Glutamatergic neuron (in vitro differentiated cells): ENCODE measurements at places on chromosomes 5 and 9.

DNA sequence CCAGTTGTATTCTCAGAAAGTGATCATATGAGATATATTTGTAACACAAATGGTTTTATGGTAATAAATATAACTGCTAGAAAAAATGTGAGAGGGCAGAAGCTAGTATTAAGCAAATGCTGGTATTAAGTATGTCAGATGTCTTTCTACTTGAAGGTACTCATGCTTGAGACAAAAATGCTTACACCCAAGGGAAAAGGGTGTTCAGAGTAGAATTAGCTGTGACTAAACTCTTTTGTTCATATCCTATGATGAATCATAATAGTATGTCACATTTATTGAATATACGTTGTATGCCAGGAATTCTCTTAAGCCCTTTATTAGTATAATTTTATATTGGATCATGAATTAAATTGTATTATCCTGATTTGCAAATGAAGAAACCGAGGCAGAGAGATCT, 2.2 kb downstream of the ADGRV1 start:
- DNase-seq, result no peak

- DNase-seq, result no peak
Measured at GRCh38 chr9:89751079-89751825, 146.4 kb downstream of the GADD45G start.

DNA sequence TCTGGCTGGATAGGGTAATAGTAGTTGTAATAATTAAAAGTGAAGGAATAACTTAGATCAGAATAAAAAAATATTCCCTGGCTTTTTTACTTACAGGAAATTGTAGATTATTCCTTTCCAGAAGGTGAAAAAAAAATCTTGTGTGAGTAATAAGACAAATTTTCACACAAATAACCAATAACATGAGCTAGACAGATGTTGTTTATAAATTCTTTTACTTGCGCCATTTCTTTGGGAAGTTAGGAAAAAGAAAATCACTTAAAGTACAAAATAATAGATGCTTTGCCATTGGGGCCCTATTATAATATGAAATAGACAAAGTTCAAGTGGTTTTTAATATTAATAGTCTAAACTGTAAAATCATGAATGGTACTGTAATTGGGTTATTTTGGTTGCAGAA, 204.1 kb downstream of the ARRDC3 start:
- DNase-seq, result no peak

- no peak for DNase-seq
Measured at GRCh38 chr5:153520952-153521351, 30.5 kb downstream of the GRIA1 start.

GRCh38 chr5:158051036-158051435, 192.1 kb upstream of the CLINT1 start:
- no peak for DNase-seq

- DNase-seq, result no peak
Measured at GRCh38 chr9:91781906-91782305, 168.1 kb downstream of the ROR2 start.

DNA sequence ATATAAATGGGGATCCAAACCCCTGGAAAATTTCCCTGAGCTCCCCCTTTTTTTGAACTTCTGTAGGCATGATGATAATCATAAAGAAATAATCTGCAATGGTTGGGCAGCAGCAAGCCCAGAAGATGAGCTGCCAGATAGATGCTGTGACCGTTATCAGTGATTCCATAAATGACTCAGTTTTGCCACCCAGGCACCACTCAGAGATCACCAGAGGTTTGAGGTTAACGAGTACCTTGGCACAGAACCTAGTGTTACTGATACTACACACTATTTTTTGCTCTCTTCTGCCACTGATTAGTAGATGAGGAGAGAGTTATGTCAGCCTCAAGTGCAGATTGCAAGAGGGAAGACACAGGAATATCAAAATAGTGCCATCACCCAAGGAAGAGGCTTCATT, 199.3 kb upstream of the PTGER4 start:
- no peak for DNase-seq

DNA sequence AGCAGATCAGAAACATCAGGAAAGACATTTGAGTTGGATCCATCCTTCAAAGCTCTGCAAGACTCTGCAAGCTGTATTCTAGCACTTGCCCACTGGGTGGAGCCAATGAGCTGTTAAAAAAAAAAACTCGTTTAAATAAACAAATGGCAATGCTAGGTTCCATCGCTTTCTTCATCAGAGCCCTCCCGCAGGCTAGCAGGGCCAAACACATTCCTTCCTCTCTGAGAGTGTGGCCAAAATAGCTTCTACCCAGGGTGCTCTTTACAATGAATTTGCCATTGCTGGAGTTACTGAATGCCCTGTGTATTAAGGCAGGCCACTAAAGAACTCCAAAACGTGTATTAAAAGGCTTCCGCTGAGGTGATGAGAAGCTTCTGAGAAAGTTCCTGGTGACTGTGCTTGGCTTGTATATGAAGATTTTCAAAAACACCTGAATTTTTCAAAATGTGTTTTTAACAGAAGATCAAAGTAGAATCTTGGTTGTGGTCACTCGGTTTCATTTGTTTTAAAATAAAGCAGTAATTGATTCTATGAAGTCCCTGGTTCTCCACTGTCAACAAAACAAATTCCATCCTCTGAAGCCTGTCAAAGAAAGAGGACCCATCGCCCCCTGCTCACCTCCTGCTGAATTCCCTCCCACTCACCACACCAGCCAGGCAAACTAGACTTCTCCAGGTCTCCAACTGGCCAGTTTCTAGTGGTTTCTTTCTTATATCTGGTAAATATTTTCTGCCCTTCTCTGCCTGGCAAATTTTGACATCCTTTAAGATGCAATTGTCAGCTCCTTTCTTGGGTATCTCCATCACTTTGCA, 36.5 kb upstream of the EQTN start:
- DNase-seq, result peak; percentile 50

DNA sequence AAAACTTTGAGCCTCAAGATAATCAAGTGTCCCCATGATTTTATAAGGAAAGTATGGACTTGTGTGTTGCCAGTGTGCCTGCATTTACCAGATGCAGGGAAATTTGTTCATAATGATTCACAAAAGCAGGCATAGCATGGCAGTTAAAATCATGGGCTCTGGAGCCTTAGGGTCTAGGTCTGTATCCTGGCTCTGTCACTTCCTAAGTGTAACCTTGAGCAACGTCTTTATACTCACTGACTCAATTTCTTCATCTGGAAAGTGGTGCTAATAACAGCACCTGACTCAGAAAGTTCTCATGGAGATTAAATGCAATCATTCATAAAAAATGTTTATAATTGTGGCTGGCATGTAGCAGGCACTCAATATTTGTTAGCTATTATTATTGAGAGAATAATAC, 234.9 kb downstream of the SAXO1 start:
- no peak for DNase-seq

GRCh38 chr5:102974177-102974576, 145.8 kb downstream of the GIN1 start:
- no peak for DNase-seq

DNA sequence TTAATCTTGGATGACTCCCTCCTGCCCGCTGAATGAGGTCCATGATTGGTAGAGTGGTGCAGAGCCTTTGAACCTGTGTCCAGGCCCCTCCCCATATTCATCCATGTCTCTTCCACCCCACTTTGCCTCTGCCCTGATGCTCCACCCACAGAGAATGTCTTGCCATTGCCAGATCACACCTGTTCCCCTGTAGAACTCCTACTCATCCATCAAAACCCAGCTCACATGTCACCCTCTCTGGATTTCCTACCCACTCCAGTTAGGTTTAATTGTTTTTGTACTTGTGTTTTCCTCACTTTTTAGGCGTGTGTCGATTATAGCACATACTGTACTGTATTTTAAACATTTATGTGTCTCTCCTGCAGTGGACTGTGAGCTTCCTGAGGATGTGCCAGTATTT, 107.0 kb upstream of the CTSL start:
- DNase-seq, result no peak

DNA sequence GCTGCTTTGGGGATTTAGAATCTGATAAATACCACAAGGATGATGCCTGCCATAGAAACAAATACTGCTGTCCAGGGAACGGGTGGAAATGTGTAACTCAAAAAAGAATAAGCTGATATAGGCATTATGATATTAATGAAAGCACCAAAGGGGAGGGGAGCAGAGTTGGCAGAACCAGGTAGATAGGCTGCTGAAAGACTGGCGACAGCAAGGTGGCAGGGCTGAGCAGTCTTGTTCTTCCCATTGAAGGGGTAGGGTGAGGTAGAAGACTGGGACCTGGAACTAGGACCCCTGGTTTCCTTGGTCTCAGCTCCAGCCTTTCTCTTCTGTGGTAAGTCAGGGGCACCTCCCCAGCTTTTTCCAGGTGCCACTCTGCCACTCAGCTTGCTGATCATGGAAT, 31.4 kb upstream of the TMOD1 start:
- DNase-seq, result no peak

- no peak for DNase-seq
Measured at GRCh38 chr5:29982457-29982856, 1211.0 kb upstream of the CDH6 start.

DNA sequence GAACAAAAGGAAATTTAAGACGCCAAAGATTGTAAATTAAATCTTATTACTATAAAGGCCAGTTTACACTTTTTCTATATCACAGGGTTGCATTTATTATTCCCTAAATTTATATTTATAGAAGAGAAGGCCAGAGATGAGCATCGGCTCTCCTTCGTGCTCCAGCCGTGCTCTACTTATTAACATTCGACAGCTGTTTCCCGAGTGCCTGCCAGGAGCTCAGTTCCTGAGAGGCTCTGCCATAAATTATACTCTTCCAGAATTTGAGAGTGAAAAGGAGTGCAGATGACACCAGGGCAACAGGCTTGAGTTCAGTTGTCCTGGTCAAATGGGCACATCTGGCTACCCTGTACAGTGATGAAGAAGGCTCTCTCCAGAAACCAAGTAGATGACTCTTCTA, 70.1 kb downstream of the PCSK5 start:
- DNase-seq, result no peak

- no peak for DNase-seq
Measured at GRCh38 chr5:180353980-180354452, 880 bp upstream of the GFPT2 start.

GRCh38 chr5:149035372-149035790, 27.5 kb downstream of the SH3TC2 start:
- DNase-seq, result peak; percentile 82

- no peak for DNase-seq
Measured at GRCh38 chr9:21674894-21675293, 127.5 kb upstream of the MTAP start.

- no peak for DNase-seq
Measured at GRCh38 chr9:95206143-95206542, 111.4 kb downstream of the FANCC start.

- DNase-seq, result no peak
Measured at GRCh38 chr5:112732131-112732530, 5.6 kb upstream of the APC start.

GRCh38 chr5:147904110-147904509, 2.2 kb downstream of the C5orf46 start:
- no peak for DNase-seq

- DNase-seq, result no peak
Measured at GRCh38 chr9:135248721-135249120, 161.3 kb downstream of the OLFM1 start.

- DNase-seq, result no peak
Measured at GRCh38 chr9:132762896-132763295, 92.6 kb downstream of the GTF3C4 start.

GRCh38 chr9:77769246-77769645, 121.1 kb upstream of the GNA14 start:
- no peak for DNase-seq

GRCh38 chr5:6565492-6565891, 67.4 kb downstream of the NSUN2 start:
- no peak for DNase-seq

GRCh38 chr5:66322786-66323528, 178.9 kb downstream of the SREK1 start:
- DNase-seq, result no peak

GRCh38 chr5:159231167-159231566, 21.8 kb upstream of the RNF145 start:
- no peak for DNase-seq

- no peak for DNase-seq
Measured at GRCh38 chr5:148792744-148793143, 33.7 kb upstream of the ADRB2 start.

DNA sequence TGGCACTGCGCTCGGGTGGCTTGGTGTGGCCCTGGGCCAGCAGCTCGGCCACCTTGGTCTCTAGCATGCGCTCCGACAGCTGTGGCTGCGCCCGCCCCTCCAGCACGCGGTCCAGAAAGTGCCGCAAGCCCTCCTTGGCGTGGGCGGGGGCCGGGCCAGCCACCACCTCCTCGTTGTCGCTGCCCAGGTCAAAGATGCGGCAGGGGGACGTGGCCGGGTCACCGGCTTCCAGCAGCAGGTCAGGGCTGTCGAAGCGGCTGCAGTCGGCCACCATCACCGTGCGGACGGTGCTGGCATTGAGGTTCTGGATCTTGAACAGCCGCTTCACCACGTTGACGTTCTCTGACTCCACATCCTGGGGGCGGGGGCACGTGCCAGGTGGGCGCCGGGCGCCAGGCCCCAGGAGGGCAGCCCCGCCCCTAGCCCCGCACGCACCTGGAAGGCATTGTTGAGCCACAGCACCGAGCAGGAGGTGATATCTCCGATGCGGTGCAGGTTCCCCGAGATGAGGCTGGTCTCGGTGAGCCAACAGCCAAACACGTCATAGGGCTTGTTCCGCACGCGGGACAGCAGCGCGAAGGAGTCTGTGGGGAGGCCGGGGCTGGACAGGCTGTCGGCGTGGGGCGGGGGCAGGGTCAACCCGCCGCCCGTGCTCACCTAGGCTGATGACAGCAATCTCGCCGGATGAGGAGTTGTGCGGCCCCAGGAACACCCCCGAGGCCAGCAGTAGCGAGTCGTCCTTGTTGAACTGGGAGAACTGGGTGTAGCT, 2.2 kb downstream of the FBXW5 start:
- no peak for DNase-seq

DNA sequence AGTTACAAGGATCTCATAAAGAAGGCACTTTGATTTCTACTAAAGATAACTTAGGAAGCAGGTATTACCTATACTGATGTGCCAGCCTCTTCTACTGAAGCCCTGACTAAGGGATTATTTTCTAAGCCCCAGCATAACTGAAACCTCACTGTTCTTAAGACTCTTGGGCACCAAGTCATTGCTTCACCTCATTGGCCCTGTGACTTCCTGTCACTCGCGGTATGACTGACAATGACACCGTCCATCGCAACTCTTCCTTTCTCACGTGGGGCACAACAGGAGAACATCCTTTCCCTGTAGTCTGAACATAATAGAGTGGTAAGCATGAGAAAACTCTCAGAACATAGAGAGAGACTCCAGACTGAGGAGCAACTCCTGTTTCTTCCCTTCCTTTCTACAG, 6.4 kb downstream of the OR2V2 start:
- no peak for DNase-seq

GRCh38 chr9:124008694-124009530, 2.7 kb upstream of the LHX2 start:
- DNase-seq, result peak; percentile 51

- no peak for DNase-seq
Measured at GRCh38 chr9:127896395-127897192, 2.8 kb downstream of the ST6GALNAC6 start.

GRCh38 chr9:105245029-105245890, 809 bp downstream of the SLC44A1 start:
- DNase-seq, result peak; percentile 35

GRCh38 chr5:172935096-172935495, 24.1 kb upstream of the RPL26L1 start:
- DNase-seq, result peak; percentile 57

- DNase-seq, result peak; percentile 77
Measured at GRCh38 chr9:12775679-12776512, 1.1 kb downstream of the LURAP1L start.

- DNase-seq, result no peak
Measured at GRCh38 chr9:19171271-19171670, 44.0 kb upstream of the PLIN2 start.
